Activated gamma-delta T cell treated with Interleukin-2 at 50 U/mL for 16 hours (primary cell): ENCODE measurements at places on chromosomes 1 and 21.

- DNase-seq = no peak
Measured at GRCh38 chr1:53260631-53261247, 22.4 kb upstream of the MAGOH start.

- no peak for DNase-seq
Measured at GRCh38 chr1:175976865-175977642, 230.0 kb downstream of the COP1 start.

DNA sequence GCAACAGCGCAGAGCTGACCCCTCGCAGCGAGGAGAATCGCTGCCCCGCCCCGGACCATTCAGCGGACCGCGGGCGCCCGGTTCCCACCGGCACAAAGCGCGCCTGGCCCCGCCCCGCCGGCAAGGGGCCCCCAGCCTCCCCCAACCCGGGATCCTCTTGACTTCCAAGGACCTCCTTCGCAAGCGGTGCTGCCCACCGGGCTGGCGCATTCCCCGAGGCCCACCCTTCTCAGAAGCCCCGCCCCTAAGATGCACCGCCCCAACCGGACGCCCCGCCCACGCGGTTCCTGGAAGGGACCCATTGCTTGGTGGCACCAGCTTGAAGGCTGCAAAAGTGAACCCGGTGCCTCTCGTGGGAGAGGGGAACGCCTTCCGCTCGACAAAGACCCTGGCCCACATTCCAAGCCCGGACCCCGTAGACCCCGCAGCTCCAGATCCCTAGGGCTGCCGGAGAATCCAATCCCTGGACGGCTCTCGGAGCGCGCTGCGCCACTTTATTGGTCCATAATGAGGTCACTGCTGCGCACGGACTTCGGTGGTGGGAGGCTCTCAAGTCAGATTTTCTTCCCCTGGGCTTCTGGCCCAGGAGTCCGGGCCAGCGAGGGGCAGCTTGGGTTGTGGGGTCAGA lies 2.0 kb downstream of the HES3 start:
- peak; percentile 17 for DNase-seq

- DNase-seq = no peak
Measured at GRCh38 chr1:245582026-245582425, 427.2 kb downstream of the KIF26B start.

- DNase-seq = no peak
Measured at GRCh38 chr1:182118851-182119250, 57.3 kb upstream of the ZNF648 start.

DNA sequence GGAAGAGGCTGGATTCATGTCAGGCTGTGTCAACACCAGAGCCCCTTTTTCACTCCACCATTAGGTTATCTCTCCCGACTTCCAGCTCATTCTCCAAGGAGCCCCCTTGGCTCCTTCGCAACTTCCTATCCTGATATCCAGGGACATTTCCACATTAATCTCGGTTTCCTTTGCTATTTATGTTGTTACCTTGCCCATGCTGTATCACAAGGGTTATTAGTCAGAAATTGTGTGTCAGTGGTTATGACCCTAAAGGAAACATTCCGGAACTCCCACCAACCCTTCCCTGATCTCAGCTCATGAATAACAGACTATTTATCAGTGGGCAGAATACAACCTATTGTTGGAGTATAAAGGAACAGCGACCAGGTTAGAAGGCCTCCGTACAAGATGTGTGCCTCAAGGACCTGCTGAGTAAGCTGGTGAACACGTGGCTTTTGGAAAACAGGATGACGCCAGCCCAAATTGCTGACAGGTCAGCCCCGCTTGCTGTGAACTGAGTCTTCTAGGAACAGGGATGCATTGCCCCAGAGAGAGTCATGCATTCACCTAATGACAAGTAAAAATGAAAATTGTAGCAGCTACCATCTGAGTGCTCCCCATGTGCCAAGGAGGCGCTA lies 121.5 kb downstream of the PLPP3 start:
- DNase-seq = no peak

DNA sequence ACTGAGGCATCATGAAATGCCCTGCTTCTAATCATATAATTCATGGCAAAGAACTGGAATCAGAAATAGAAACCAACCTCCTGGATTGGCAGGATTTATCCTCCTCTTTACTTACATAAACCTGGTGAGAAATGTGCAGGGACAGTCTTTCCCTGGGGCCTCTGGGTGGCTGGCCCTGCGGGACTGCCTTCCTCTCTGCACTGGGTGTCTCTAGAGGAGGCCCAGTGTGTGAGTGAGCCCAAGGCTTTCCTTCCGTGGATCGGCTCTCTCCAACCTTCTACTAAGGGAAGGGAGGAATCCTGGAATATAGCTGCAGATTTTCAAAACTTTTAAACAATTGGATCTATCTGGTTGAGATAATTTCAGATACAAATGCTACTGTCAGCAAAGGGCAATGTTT lies 11.4 kb upstream of the ATP1A1 start:
- DNase-seq = no peak

- DNase-seq = no peak
Measured at GRCh38 chr1:79920960-79921669, 914.6 kb upstream of the ADGRL4 start.

DNA sequence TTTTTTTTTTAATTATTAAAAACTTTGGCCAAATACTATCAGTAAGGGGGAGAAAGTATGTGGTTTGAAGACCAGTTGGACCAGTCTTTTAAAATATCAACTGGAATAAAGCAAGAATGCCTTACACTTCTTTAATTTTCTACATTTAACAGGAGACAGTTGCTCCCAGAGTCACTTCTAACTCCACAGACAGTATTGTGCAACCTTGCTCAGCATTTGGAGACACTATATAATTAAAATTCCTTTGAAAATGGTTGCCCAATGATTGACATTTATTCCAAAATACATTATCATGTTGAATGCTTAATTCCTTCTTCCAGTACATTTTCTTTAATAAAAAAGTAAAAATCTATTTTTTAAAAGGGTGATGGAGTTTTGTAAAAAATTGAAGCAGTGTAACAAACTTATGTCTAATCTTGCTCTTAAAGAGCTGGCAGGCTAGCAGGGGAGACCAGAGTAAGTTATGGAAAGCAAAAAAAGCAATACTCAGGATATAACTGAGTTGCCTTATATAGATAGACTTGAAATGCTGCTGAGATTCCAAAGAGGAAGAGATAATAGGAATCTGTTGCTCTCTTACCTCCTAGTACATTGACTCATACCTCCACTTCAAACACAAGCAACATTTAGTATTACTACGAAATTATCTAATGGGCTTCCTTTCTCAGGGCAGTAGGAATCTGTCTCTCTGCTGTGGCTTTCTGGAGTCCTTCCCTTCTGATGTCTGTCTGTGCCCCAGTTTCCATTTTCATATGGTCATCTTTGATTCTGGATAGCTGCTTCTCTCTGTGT lies 69.7 kb upstream of the RGL1 start:
- no peak for DNase-seq

DNA sequence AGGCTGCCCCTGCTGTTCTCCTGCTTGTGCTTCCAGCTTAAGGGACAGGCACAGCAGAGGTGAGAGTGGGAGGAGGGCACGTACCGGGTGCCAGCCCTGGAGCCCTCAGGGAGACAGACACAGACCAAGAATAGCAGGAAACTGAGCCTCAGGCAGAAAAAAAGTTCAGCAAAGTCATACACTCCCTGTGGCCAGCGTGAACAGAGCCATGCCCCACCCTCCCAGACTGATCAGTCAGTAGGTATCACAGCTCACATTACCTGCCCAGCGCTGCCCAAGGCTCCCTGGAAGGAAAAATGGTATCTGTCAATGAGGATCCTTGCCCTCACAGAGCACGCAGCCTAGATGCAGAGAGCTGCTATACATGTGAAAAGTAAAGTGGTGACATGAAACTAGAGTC lies 1.3 kb downstream of the UBL4B start:
- DNase-seq = no peak

GRCh38 chr1:64197076-64197475 lies 6.3 kb upstream of the UBE2U start:
- DNase-seq = no peak

- DNase-seq = no peak
Measured at GRCh38 chr1:87146986-87147385, 181.7 kb upstream of the LMO4 start.

DNA sequence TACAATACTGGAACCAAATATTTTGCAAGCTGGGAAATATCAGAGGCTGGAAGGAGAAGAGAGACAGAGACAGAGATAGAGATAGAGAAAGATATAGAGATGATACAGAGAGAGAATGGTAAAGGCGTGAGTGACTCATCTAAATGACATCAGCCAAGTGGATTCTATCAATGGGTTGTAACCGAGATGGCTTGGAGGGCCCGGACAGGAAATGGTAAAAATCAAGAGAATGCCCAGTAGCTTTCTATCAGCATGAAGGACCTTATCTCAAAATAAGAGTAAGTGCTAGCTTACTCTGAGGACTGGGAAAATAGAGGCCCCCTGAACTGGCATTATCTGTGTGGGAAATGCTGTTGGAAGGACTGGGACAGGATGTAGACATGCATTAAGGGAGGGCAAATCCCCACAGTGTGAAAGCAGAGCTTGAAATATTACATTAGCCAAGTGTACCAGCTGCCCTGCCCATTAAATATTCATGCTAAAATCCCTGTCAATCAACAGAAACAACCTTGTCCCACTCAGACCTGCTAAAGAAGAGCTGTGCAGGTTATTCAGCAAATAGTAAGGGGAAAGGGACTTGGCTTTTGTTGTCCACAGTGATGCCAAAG lies 76.6 kb upstream of the ZNF644 start:
- no peak for DNase-seq

DNA sequence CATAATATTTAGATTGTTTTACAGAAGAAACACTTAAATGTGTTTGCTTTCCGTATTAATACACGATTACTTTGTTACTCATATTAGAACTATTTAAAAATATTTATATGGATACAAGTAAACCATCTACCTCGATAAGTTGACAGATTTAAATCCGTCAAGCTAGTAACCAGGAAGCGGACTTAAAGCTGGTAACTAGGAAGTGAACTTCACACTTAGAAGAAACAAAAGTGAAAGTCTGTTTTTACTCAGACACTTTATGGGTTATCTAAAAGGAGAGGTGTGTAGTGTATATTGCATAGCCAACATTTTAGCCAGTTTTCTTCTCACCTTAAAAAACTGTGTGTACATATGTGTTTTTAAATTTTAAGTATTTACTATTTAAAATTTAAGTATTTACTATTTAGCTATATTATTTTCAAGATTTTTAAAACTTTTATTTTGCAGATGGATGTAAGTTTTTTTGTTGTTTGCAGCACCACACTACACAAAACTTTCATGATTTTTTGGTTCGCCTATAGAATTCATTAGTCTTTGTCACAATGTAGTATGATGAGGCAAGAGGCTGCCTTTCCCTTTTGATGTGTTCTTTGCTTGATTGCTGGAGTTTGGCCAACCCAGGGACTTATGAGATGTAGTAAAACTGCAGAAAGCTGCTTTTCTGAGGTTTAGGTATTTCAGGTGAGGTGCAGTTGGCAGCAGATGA lies 2.7 kb downstream of the USP25 start:
- no peak for DNase-seq

- DNase-seq = no peak
Measured at GRCh38 chr1:19557609-19558051, 72.3 kb upstream of the CAPZB start.

DNA sequence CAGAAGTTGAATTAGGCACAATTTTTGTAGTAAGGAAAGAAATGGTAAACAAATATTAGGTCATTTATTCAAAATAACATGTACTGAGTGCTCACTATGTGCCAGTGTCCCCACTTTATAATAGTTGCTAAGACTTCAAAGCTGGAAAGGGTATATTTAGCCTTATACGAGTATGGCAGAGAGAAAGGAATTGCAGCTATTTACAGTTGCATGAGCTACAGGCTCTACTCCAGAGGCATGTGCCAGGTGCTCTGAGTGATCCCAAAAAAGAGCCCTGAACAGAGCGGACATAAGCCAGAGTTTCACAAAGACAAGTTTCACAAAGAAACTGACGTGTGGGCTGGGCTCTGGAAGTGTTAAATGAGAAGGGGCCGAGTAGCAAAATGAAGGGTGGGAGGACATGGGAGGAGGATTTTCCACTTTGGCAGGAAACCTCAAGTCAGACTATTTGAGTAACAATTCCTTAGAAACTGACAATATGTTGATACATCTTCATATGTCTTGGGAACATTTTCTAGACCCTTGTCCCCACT lies 40.9 kb downstream of the FASLG start:
- no peak for DNase-seq

GRCh38 chr1:91133248-91133647 lies 111.4 kb upstream of the ZNF644 start:
- no peak for DNase-seq

- no peak for DNase-seq
Measured at GRCh38 chr1:41664861-41665640, 180.6 kb upstream of the EDN2 start.

GRCh38 chr1:223425550-223425949 lies 32.3 kb downstream of the CCDC185 start:
- DNase-seq = no peak

DNA sequence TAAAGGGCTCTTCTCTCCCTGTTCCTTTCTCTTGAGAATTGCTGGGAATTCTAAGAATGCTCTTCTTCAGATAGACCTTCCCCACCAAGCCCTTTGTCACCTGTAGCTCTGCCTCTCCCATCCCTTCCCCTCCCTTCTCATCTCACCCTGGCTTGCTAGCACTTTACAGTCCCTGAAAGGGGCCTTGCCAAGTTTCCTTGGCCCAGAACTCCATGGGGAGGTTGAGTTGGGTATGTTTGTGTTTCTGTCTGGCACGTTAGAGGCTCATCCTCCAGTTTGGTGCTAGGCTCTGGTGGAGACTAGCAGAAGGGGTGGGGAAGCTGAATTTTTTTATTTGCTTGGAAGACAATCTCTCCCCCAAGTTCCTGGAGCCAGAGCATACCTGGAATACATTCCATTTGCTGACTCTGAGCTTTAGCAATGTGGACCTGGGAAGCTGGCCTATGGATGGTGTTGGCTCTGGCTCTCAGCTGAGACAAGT lies 4.9 kb downstream of the CGN start:
- DNase-seq = no peak

DNA sequence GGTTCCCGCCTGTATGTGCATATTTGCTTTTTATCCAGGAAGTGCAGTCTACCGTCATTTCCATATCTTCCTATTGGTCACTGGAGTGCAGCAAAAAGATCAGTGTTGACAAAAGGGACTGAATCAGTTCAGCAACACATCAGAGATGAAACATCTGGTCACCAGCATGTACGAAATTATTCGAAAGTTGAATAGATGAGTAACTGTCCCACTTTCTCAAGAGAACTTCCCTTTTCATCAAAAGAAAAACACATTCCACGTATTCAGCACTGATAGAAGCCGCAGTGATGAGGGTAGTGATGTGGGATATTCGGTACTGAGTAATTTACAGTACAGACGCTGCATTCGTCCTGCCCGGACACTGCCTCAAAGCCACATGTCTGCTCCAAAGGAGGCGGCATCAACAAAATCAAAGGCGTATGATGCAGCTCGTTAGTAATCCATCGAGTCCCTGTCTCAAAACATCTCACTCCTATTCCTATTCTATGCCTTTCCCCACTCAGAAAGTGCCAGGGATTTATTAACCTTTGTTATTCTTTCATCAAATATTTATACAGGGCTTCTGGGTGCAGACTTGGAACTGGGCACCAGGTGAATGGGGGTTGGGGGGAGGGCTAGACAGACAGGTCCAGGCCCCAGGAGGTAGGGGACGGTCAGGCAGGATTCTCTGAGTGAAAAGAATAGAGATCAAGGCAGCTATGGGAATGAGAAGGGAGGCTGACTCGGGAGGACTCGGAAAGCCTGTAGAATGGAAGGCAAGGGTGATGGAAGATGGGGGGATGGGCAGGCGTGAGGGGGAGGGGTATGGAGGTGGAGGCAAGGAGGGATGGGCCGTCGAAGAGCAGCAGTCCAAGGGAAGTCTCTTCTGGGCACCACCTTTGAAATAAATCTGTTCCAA lies 79.5 kb upstream of the SLC45A1 start:
- no peak for DNase-seq
